Activated CD4-positive, alpha-beta T cell treated with anti-CD3 and anti-CD28 coated beads, Interleukin-2, amount 50 U/mL, for 24 hours (primary cell): ENCODE measurements at places on chromosomes 4 and X.

DNA sequence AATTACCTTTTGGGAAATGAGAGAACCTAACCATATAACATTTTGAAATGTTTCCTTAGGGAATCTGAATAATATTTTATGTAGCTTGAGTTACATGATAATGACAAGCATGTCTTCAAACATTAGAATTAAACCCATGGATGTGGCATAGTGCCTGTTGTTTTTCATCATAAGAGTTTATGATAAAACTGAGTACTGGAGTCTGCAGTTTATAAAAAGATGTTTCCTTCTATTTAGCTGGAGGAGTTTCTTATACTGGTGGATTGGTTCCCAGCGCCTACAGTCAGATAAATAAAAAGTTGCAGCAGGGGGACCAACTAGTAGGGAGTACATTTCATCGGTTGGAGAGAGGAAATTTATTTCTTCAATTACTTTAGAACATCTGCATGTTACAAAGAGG, 70.1 kb upstream of the PCDH18 start:
- no peak for DNase-seq

- DNase-seq: no peak
Measured at GRCh38 chr4:43325220-43325967, 432.9 kb downstream of the GRXCR1 start.

DNA sequence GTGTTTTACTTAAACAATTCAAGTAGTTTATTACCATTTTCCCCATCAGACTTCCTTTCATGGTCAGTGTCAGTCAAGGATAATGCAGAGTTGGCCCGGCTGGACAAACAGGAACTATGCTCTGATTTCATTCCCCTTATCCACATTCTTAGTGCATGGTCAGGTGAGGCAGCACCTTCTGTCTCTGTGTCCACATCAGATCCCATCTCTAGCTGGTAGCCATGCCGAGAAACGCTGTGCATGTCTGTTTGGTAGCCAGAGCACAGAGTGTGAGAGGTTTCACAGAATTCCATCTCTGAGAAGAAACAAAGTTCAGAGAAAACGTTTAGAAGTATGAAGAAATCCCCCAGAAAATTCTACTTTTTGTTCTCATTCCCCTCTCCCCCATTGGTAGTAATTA, 423.7 kb upstream of the TEX13C start:
- DNase-seq: no peak

DNA sequence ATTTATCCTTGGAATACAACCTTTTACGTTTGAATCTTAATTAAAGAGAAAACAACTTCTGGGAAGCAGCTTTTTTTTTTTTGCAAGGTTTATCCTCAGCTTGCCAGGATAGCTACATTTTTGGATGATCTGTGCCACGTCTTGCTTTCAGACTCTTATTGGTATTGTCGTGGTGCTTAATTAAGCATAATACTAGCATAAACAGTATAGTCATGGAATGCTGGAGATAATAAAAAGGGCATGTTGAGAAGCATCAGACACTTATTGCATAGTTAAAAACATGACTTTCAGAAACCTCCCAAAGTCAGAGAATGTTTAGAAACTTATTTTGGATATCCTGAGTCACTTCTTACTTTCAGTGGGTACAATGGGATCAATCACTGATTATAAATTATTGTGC, 77.0 kb downstream of the PALLD start:
- no peak for DNase-seq

GRCh38 chr4:19319607-19320006, 932.1 kb upstream of the SLIT2 start:
- DNase-seq: no peak

GRCh38 chr4:93303440-93303839, 525.1 kb upstream of the ATOH1 start:
- no peak for DNase-seq

DNA sequence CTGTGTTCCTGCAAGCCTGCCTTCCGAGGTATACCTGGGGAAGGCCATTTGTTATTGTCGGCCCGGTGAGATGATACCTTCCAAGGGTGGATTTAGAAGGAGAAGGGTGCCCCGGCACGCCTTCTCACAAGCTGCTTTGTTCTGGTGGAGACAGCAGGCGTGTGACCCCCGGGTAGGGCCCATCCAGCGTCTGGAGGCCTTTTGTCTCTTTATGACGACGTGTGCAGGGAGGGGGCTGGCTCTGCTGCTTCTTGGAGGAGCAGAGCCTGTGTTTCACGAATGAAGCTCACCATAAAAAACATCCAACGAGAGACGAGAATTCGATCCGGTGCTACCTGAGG, 45.3 kb downstream of the SHOX start:
- no peak for DNase-seq

GRCh38 chr4:157242871-157243270, 22.3 kb downstream of the GRIA2 start:
- no peak for DNase-seq

GRCh38 chr4:153154007-153154975, 50.0 kb upstream of the TRIM2 start:
- DNase-seq: no peak

DNA sequence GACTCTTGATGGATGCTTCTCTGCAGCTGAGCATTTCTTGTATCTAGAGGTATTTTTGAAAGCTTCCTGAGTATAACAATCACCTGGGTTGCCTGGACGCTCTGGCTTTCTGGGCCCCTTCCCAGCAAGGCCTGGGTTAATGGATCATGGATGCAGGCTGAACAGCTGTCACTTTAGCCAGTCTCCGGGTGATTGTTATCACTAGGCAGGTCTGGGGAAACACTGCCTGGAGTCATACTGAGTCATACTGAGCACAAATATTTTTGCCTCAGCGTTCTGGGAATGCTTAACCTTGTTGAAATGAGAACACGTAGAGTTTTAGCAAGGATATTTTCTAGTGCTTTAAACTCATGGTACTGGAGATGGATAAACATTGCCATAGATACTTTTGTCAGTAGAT, 102.6 kb downstream of the PHEX start:
- no peak for DNase-seq

GRCh38 chr4:186727169-186727976, 3.7 kb upstream of the FAT1 start:
- no peak for DNase-seq

GRCh38 chrX:18973527-18974192, 10.3 kb downstream of the PHKA2 start:
- DNase-seq: no peak

GRCh38 chr4:1211891-1212545, 36.9 kb downstream of the CTBP1 start:
- DNase-seq: no peak

GRCh38 chr4:33561259-33561658, 2683.1 kb downstream of the ARAP2 start:
- DNase-seq: no peak

- no peak for DNase-seq
Measured at GRCh38 chr4:98446499-98447375, 185.6 kb downstream of the RAP1GDS1 start.

- DNase-seq: no peak
Measured at GRCh38 chr4:19752599-19752998, 499.1 kb upstream of the SLIT2 start.
